ENCODE measurements at places on chromosomes 1 and 21. TPM values are rescaled to one million over a fixed set of nuclear protein-coding genes. Genes with fewer than 3 reads are reported as not detected.

Gene SLC25A34
- 6.9 TPM for total RNA-seq

Gene OR6N1
- total RNA-seq, result not detected

Gene OR1C1
- total RNA-seq, result not detected

DNA sequence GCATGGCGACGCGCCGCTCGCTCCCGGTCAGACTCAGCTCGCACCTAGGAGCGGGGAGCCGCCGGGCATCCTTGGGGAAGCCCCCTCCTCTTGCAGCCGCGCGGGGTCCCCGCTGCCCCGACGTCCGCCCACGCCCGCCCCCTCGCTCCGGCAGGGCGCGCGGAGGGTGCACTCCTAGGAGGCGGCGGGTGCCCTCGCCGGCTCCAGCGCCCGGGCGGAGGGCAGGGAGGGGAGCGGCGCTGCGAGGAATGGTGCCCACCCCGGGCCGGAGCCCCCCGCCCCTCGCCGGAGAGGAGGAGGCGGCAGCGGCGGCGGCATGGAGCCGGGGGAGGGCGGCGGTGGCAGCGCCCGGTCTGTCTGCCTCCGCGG, 488 bp downstream of the FAM78B start:
- H3K4me1 ChIP-seq, result peaks cover 6% of the 10 kb centered on the region
- no peak for DNase-seq
- peak overlapping the region; percentile 90 for H3K4me3 ChIP-seq
- H3K27ac ChIP-seq, result no peak overlapping the region
- H3K27me3 ChIP-seq, result peaks cover 73% of the 10 kb centered on the region

DNA sequence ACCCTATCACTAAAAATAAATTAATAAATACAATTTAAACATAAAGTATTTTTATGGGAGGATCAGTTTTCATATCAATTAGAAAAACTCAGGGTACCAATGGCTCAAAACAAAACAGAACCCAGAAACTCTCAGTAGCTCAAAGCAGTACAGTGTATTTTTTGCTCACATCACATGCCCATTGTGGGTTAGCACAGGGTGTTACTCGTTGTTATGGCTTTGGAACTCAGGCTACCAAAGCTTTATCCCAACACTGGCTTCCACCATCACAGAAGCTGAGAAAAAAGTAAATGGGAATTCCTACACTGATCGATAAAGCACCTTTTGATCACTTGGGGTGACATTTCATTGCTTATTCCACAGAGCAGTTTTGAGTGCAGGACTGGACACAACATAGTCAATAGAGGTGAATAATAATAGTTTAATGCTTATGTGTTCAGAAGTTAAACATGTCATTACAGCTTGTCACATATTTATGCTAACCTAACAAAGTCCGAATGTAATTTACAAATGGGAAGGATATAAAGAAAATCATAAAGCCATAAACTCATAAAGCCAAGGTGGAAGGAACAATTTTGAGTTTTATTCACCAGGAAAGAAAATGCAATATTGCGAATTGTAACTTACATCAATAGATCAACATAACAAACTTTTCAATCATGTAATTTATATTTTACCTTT, 484.5 kb upstream of the TMPRSS15 start:
- no peak overlapping the region for H3K27ac ChIP-seq
- no peaks in the 10 kb centered on the region for H3K27me3 ChIP-seq
- no peaks in the 10 kb centered on the region for H3K4me1 ChIP-seq
- H3K4me3 ChIP-seq, result no peak overlapping the region

DNA sequence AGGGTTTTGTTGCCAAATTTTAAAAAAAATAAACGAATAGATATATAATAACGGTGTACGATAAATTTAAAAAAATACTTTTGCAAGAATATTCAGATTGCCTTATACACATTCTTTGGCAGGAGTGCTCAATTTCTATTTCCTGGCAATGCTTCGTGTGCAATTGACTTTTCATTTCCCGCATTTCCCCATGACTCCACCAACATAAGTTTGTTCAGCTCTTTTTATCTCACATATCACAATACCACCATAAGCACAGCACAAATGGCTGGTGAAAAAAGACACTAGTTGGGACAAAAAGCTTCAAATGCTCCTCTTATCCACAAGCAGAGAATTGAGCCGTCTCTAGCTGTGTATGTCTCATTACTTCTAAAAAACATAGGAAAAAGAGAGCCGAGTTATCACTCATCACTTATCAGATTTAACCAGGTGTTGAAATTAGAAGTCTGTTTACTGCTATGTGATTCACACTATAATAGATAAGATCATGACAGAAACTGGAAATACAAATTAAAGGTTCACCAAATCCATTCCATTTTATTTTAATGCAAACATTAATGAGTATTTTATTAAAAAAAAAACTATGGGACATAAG, 28.9 kb upstream of the RGS1 start:
- no peaks in the 10 kb centered on the region for H3K27me3 ChIP-seq
- H3K36me3 ChIP-seq, result no peaks in the 10 kb centered on the region
- no peak overlapping the region for H3K27ac ChIP-seq
- H3K4me1 ChIP-seq, result peaks cover 4% of the 10 kb centered on the region
- H3K4me3 ChIP-seq, result no peak overlapping the region

- H3K27ac ChIP-seq, result no peak overlapping the region
- no peaks in the 10 kb centered on the region for H3K4me1 ChIP-seq
- DNase-seq, result no peak
- H3K4me3 ChIP-seq, result no peak overlapping the region
- no peaks in the 10 kb centered on the region for H3K27me3 ChIP-seq
Observed at GRCh38 chr1:92601044-92601443, 114.3 kb upstream of the GFI1 start.

DNA sequence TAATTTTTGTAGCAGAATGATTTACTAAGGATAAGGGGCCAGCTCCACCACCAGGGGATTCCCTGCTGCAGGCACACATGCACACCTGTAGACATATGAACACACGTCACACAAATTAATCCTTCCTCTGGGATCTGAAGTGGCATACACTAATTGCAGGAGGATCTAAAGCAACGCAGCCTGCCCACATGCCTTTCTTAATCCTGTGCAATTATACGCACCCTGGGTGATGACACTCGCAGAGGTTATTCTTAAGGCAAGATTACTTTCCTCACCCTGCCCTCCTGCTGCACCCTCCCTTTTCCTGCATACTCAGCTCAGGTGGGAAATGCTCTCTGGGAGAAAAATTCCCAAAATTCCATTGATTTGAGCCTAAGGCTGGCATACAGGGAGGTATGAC, 7.5 kb upstream of the LORICRIN start:
- no peak overlapping the region for H3K4me3 ChIP-seq
- H3K4me1 ChIP-seq, result no peaks in the 10 kb centered on the region
- H3K27ac ChIP-seq, result no peak overlapping the region
- no peaks in the 10 kb centered on the region for H3K36me3 ChIP-seq

- no peak overlapping the region for H3K4me3 ChIP-seq
- H3K4me1 ChIP-seq, result no peaks in the 10 kb centered on the region
- H3K27me3 ChIP-seq, result no peaks in the 10 kb centered on the region
- H3K36me3 ChIP-seq, result no peaks in the 10 kb centered on the region
- no peak overlapping the region for H3K27ac ChIP-seq
Observed at GRCh38 chr1:56852476-56852875, 2.1 kb upstream of the C8A start.

DNA sequence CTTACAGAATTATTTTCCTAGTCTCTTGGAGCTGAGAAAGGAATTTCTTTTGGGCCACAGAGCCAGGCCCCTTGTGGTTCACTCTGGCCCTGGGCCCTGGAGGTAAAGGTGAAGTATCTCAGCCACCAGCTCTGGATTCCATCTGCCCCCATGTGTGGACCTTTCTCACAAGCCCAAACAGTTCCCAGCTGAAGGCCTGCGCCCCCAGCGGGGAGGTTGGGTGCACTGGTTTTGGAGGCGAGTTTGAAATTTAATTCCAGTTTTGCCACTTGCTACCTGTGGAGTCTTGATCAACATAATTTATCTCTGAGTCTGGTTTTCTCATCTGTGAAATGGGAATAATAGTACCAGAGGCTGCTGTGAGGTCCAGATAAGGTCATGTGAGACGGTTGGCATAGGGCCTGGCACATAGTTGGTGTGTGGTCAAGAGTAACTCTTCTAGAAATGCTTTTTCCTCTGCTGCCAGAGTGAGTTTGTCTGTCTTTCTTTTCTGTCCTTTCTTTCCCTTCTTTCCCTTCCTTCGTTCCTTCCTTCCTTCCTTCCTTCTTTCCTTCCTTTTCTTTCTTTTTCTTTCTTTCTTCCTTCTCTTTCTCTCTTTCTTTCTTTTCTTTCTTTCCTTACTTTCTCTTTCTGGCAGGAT, 6.1 kb downstream of the AGTRAP start:
- no peaks in the 10 kb centered on the region for H3K27me3 ChIP-seq
- H3K36me3 ChIP-seq, result no peaks in the 10 kb centered on the region
- H3K4me3 ChIP-seq, result no peak overlapping the region
- H3K27ac ChIP-seq, result no peak overlapping the region
- H3K4me1 ChIP-seq, result peaks cover 13% of the 10 kb centered on the region

GRCh38 chr1:177311111-177311510, 140.4 kb downstream of the BRINP2 start:
- H3K4me1 ChIP-seq, result no peaks in the 10 kb centered on the region
- no peak for DNase-seq
- H3K4me3 ChIP-seq, result no peak overlapping the region
- H3K27ac ChIP-seq, result no peak overlapping the region
- peaks cover 9% of the 10 kb centered on the region for H3K27me3 ChIP-seq
- H3K36me3 ChIP-seq, result no peaks in the 10 kb centered on the region
